ENCODE measurements at places on chromosomes 7 and 10.

DNA sequence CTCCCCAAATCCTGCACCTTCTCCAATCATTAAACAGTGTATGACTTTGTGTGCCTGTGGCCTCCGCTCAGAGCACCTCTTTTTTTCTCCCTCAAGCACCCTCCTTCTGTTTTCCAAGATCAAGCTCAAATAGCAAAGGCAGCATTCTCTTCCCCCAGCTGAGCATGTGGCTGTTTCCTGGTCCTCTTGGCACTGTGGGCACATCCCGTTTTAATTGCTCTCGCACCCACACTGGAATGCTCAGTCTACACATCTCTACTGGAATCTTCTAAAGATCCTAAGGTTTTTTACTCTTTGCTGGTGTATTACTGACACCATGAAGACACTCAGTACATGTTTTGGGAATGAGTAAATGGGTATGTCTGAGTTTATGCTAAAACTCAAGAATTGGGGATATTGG, 107.4 kb downstream of the WDFY4 start:
- peak; percentile 45 for DNase-seq

GRCh38 chr10:111732166-111732785, 451.3 kb downstream of the GPAM start:
- DNase-seq = no peak

GRCh38 chr7:39130274-39130673, 152.6 kb downstream of the POU6F2 start:
- no peak for DNase-seq

DNA sequence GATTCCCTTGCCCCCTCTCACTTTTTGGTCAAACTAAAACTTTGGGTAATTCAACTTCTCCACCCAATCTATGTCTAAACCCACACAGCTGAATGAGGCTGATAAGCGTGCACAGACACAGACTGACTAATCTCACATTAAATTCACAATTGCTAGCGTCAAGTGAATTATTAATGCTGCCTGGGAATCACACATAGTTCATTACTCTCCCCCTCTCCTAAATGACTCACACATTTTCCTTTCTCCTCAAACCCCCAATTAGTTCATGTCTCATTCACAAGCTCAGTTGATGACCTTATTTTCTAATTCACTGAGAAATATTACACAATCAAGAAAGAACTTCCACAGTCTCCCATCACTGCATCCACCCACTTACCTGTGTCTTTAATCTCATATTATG, 14.5 kb downstream of the KLF14 start:
- DNase-seq = no peak

DNA sequence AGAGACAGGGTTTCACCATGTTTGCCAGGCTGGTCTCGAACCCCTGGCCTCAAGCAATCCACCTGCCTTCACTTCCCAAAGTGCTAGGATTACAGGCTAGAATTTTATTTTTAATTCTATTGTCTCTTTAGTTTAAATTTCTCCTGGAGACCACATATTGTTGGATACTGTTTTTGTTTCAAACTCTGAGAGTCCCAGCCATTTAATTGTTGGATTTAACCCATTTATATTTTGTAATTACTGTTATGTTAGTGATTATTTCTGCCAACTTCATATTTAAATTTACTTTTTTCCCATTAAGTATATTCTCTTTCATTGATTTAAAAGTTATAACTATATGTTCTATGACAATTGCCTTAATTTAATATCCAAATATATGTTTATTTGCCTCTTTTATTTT, 185.6 kb downstream of the ZNF248 start:
- DNase-seq = no peak

- DNase-seq = no peak
Measured at GRCh38 chr10:97371696-97372095, 29.4 kb downstream of the RRP12 start.

DNA sequence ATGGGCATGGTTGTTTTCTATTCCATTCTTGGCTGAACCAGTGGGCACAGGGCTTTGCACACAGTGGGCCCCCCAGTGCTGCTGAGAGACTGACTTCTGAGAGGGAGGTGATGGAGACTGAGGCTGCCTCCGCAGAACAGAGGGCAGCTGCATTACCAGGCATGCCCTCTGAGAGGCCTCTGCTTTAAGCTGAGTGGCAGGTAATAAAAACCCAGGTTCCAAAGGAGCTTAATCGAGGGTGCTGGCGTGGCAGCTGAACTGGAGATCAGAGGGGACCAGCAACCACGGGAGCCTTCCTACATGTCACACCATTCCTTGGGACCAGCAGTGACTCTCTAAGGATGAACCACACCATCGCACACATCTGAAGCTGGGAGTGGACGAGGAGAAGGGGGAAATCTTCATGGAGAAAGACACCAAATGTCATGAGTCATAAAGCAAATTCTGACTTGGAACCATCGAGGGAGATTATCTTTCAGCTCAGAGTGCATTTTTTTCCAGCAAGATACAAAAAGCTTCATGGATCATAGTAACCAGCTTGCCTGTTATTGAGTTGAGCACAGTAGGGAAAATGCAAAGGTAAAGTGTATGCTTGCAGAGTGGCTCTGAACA, 24.6 kb downstream of the HIPK2 start:
- peak; percentile 47 for DNase-seq

DNA sequence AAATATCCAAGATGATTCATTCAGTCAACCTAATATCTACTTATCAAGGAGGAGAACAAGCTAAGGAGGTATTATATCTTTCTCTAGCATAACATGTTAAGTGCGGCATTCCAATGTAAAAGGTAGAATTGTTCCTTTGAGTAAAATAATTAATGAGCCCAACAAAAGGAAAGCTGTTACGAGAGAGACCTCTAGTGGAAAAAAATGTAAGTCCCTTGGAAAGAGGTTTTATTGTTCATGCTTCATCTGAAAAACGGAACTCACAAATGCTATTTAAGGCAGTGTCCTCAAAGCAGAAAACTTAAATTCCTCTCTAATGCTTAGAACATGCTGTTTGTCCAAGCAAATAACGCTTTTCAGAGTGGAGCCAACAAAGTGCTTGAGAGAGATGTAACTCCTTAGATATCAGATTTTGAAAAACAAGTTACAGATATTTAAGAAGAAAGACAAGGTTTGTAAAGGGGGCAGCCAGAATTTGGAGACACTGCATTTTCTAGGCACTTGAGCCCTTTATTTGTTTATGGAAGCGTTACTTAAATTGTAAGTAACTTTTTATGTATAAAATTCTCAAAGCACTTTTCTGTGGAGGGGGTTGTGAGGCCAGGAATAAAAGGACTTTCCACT, 119.9 kb downstream of the TFEC start:
- DNase-seq = peak; percentile 5

DNA sequence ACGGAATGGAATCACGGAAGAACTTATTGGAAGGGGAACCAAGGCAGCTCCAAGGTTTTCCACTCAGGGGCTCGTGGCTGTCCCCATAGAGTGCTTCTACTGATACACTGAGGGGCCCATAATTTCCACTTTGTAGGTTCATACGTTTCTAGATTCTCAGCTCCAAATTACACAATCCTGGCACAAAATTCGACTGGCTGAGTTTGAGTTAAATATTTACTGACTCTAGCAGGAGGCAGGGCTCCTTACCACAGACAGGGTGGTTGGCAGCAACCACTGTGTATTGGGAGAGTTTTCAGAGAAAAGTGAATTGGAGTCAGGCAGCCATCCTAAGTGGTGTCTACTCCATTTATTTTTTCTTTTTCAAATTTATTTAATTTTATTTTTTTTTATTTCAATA, 55.4 kb upstream of the SEC61G start:
- DNase-seq = no peak

GRCh38 chr7:35987016-35987415, 166.0 kb upstream of the EEPD1 start:
- DNase-seq = no peak

GRCh38 chr10:11742009-11742778, at the start of gene ECHDC3:
ECHDC3 (plus strand) TSS chr10:11742382; CDS start chr10:11742577, 195 bp downstream.
- peak; percentile 76 for DNase-seq

DNA sequence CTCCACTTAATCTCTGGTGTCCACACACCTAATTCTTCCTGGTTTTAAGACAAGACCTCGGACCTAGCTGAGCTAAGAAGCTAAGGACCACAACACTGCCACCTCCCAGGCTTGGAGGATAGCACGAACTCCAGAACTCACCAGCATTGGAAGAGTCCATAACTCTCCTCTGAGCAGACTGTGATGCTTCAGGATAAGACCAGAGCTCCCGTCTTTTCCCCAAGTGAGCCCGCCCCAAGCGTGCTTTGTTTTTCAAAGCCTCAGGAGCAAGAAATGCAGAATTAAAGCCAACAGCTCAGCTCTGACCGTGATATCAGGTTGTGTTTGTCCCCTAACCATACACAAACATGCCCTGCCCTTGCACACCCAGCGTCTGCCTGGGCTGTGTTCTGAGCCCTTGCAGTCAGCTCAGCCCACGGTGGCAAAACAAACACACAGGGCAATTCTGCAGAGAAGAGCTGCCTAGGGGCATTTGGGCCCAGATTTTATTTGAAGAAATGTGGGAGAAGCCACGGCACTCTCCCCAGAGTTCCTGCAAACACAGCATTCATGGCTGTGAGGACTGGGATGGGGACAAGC, 145.4 kb downstream of the WDR11 start:
- DNase-seq = no peak

GRCh38 chr10:32373031-32373430, 26.1 kb upstream of the EPC1 start:
- no peak for DNase-seq

- no peak for DNase-seq
Measured at GRCh38 chr10:8071006-8071405, 16.5 kb downstream of the GATA3 start.

- DNase-seq = no peak
Measured at GRCh38 chr7:112173568-112173905, 32.7 kb downstream of the DOCK4 start.

GRCh38 chr7:21125297-21125696, 302.6 kb upstream of the SP4 start:
- DNase-seq = no peak

DNA sequence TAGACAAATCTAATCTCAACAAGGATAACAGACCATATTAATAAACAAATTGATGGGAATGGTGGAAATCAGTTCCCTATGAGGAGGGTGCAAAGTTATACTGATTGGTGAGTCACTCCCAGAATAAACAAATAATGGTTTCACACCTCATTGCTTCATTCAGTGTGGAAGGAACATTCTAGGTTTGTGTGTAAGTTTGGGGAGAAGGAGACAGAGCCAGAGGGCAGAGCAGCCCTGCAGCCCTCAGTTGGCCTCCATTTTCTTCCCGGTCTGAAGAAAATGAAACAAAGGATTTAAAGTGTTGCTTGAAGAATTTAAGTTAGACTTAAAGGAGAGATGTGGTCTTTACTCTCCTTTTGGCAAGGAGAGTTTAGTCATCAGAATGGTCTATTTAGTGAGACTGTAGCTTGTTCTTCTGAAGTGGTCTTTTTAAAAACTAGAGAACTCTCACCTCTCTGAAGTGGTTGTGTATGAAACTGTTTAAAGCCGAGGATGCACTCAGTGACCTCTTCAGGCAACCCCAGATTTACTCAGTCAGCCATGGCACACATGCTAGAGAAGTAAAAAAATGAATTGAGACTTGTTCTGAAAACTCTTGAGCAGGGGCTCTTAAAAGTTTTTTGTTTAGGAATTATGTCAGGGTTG, 27.2 kb downstream of the IKZF1 start:
- no peak for DNase-seq

DNA sequence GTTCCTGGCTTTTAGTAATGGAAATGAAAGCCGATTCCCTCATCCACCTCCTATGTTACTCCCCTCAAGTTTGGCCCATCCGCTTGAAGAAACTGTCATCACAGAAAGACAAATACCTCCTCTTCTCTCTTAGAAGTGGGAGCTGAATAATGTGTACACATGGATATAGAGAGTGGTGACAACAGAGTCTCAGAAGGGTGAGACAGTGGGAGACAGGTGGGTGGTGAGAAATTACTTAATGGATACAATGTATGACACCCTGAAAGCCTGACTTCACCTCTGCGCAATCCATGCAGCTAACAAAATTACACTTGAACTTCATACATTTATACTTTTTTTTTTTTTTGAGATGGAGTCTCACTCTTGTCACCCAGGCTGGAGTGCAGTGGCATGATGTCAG, 217.5 kb downstream of the SKIDA1 start:
- no peak for DNase-seq

DNA sequence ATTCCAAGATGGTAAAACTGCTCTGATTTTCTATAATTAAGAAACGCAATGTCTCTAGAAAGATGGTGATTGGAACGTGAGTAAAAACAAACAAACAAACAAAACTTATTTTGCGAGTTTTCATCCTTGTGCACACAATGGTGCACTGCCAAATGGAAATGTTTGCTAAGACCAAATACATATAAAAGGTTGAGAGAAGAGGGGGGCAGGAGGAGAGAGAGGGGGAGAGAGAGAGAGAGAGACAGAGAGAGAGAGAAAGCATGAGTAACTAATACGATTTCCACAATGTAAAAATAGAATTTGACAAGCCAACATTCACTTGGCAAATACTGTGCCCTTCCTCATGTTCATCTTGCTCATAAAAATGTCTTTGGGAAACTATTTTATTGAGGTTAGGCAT, 375.4 kb downstream of the CNTNAP2 start:
- no peak for DNase-seq

DNA sequence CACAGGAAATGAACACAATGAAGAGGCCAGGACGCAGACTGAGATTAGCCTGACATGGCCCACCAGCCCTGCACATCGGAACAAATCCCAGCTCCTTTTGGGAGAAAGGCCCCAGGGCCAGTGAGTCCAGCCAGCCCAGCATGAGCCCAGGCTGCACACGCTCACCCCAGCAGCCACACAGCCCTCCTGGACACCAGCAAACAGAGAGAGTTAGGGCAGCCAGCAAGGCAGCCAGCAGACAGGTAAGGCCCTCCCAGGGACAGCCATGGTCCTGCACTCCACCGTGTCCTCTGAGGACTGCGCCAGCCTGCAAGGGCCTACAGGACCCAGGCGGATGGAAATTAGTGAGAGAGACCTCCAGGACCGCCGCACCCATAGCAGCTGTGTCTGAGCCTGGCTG, 8.1 kb upstream of the GRID1 start:
- no peak for DNase-seq

DNA sequence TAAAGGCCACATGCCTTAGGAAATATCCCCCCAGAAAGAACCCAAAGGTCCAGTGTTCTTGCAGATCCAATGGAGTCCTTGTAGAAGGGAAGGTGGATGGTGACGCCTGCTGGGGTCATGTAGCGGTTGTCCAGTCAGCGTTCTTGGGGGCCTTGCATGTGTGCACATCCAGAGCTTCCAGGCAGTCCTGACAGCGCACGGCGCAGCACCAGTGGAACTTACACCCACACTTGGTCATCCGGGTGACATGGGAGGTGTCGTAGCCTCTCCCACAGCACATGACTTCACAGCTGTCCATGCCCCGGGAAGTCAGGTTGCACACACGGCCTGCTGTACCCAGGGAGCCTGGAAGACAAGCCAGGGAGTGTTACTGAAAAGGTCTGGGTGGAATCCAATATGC, 44.8 kb downstream of the WNT2 start:
- no peak for DNase-seq

GRCh38 chr10:111204838-111205237, 128.0 kb downstream of the ADRA2A start:
- DNase-seq = no peak

- peak; percentile 69 for DNase-seq
Measured at GRCh38 chr7:47783456-47784223, 164.6 kb downstream of the PKD1L1 start.

All from AG08395 (cell line).